ENCODE measurements at places on chromosomes 3 and 15. TPM values are rescaled to one million over a fixed set of nuclear protein-coding genes. Genes with fewer than 3 reads are reported as not detected.

WDR48 gene
- 28.8 TPM for total RNA-seq

LXN gene
- 9.2 TPM for total RNA-seq

DNAJA4 gene
- total RNA-seq = not detected

WNT7A gene
- total RNA-seq = 19.9 TPM

SPINT1 gene
- 154 TPM for total RNA-seq

ATRIP gene
- total RNA-seq = 7.2 TPM
